BJ (cell line): ENCODE measurements at places on chromosomes 4 and X.

GRCh38 chr4:73683456-73683855 lies 56.9 kb upstream of the CXCL8 start:
- DNase-seq: no peak

DNA sequence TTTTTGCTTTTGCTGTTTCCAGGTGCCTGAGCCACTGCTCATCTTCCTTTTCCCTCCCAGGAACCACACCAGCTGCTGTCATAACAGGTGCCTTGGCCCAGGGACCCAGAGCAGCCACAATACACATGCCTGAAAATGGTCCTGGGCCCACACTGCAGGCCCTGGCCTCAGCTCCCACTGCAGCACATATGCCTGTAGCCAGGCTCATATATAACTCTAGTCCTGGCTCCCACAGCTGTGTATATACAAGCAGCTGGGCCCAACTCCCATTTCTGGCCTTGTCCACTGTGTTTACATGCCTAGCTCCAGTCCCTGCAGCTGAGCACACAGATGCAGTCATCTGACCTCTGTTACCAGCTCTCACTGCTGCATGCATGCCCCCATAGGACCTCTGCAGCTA lies 930.5 kb downstream of the ADGRL3 start:
- no peak for DNase-seq

DNA sequence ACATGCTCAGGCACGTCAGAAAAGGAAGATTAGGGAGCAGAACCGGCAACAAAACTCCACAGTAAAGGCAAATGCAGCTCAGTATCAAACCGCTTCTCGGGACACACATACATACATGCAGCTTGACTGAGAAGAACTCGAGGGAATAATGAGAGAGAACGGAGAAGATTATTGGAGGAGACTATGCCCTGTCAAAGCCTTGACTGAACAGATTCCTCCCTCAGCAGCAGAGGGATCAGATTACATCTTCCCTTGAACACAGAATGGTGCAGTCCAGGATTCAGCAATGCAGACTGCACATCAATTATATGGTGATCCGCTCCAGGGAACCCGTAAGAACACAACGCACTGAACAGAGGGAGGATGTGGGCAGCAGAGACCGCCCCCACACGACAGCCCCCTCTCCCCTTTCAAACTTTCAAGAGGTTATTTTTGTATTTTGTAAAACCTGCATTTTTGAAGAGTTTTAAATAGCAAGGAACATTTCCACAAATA lies 183.2 kb downstream of the FBXW7 start:
- peak; percentile 88 for DNase-seq

- DNase-seq: peak; percentile 64
Measured at GRCh38 chrX:19673375-19674040, 158.2 kb upstream of the MAP3K15 start.
